Trophoblast cell (in vitro differentiated cells and primary cell): ENCODE measurements at places on chromosomes 16 and 17.
A peak's percentile ranks its signal among the peaks of the same experiment; 100 is the strongest.

DNA sequence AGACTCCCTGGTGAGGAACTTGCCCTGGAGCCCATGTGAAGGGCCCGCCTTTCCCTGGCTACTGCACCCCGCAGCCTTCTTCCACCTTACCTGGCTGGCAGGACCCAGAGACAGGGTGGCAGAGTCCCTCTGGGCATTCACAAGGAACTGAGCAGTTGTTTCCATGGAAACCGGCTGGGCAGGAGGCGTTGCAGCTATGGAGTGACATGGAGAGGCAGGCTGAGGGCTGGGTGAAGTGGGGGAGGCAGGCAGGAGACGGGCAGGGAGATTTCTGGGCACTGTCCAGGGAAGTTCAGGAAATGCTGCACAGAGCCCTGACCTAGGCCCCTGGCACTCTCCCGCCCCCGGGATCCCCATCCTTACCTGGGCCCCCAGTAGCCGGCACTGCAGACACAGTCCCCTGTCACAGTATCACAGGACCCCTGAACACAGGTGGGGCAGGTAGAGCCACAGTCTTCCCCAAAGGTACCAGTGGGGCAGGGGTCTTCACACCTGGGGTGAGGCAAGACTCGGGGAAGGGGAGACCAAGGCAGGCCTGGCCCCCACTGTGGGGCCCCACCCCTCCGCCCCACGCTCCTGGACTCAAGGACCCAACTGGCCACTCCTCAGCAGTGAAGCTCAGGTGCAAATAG lies 5.9 kb downstream of the SCARF1 start:
- H3K36me3 ChIP-seq: no peaks in the 10 kb centered on the region
- H3K4me3 ChIP-seq: no peak overlapping the region
- H3K4me1 ChIP-seq: peaks cover 29% of the 10 kb centered on the region

- no peak overlapping the region for H3K27ac ChIP-seq
- H3K4me1 ChIP-seq: peaks cover 6% of the 10 kb centered on the region
- no peak overlapping the region for H3K4me3 ChIP-seq
- H3K36me3 ChIP-seq: no peaks in the 10 kb centered on the region
Measured at GRCh38 chr17:73949903-73950592, 253.4 kb upstream of the RPL38 start.

- H3K4me1 ChIP-seq: no peaks in the 10 kb centered on the region
- no peaks in the 10 kb centered on the region for H3K36me3 ChIP-seq
- no peak for DNase-seq
Measured at GRCh38 chr17:48012151-48012520, 25.5 kb downstream of the COPZ2 start.

DNA sequence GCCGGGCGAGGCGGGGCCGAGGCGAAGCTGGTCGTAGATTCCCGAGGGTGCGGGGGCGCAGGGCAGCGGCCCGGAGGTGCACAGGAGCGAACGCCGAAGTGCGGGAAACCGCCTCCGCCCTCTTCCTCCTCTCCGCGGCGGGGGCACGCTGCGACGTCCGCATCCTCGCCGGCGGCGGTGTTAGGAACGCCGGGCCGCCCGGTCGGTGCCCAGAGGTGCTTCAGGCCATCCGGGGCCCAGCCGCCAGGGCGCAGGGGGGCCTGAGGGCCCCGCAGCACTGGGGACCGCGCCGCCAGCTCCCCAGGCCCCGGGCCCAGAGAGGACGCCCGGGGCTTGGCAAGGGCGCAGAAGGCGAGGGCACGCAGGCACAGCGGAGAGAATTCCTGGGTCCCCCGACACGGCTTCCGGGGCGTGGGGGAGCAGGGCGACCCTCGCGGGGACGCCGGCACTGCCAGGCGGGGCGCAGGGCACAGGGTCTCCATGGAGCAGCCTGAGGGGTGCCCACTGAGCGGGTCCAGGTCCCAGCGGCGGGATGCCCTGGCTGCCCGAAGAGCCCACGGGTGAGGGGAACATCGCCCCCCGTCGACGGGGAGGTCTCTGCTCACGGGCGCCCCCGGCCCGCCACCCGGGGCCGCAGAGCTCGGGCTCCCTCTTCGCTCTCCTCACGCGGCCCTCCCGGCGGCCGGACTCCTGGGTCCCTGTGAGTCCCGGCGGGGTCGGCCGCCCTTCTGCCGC lies 576 bp downstream of the EPOP start:
- no peak overlapping the region for H3K27ac ChIP-seq
- H3K4me3 ChIP-seq: peak overlapping the region; percentile 50
- DNase-seq: peak; percentile 20
- peaks cover 13% of the 10 kb centered on the region for H3K4me1 ChIP-seq
- no peaks in the 10 kb centered on the region for H3K36me3 ChIP-seq

- DNase-seq: no peak
- no peak overlapping the region for H3K27ac ChIP-seq
- no peaks in the 10 kb centered on the region for H3K36me3 ChIP-seq
- peaks cover 2% of the 10 kb centered on the region for H3K4me1 ChIP-seq
- no peak overlapping the region for H3K4me3 ChIP-seq
Measured at GRCh38 chr17:8868529-8868951, 1.1 kb upstream of the PIK3R6 start.

- no peak for DNase-seq
- H3K4me1 ChIP-seq: no peaks in the 10 kb centered on the region
- no peaks in the 10 kb centered on the region for H3K27me3 ChIP-seq
- H3K4me3 ChIP-seq: no peak overlapping the region
- H3K27ac ChIP-seq: no peak overlapping the region
Measured at GRCh38 chr16:59164461-59164860, 430.3 kb upstream of the GOT2 start.

- no peak for DNase-seq
- peaks cover 6% of the 10 kb centered on the region for H3K4me1 ChIP-seq
- peaks cover 28% of the 10 kb centered on the region for H3K36me3 ChIP-seq
- no peaks in the 10 kb centered on the region for H3K27me3 ChIP-seq
Measured at GRCh38 chr16:28846933-28847273, 755 bp upstream of the TUFM start.

GRCh38 chr16:55116165-55116920 lies 185.7 kb downstream of the IRX5 start:
- H3K4me1 ChIP-seq: no peaks in the 10 kb centered on the region
- no peaks in the 10 kb centered on the region for H3K36me3 ChIP-seq
- H3K27ac ChIP-seq: no peak overlapping the region
- H3K27me3 ChIP-seq: no peaks in the 10 kb centered on the region

GRCh38 chr16:8914098-8914497 lies 31.9 kb downstream of the LITAFD start:
- H3K27me3 ChIP-seq: no peaks in the 10 kb centered on the region
- no peak for DNase-seq

DNA sequence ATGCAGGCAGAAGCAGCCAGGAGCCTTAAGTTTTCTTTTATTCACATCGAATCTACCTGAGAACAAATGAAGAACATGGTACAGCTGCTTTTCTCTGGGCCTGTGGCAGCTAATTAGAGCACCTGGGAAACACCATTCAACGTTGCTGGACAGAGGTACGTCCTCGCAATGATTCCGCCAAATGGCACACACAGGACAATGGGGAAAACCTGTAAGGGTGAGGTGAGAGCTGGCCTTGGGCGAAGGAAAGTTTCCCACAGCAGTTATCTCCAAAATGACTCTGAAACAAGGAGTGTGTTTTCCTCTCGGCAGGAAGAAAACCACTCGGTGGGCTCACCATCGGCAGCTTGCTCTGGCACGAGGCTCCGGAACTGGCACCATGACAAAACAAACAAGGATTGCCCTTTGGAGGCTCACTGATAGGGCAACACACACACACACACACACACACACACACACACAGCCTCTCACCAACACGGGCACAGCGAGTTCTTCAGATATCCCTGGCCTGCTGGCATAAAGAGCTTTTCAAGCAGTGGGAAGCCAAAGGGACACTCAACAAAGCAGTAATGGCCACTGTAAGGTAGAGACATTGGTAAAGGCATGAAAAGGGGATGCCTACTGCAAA lies 73.7 kb downstream of the ZFHX3 start:
- no peak for DNase-seq
- no peaks in the 10 kb centered on the region for H3K36me3 ChIP-seq
- H3K4me1 ChIP-seq: peaks cover 14% of the 10 kb centered on the region
- no peak overlapping the region for H3K27ac ChIP-seq

DNA sequence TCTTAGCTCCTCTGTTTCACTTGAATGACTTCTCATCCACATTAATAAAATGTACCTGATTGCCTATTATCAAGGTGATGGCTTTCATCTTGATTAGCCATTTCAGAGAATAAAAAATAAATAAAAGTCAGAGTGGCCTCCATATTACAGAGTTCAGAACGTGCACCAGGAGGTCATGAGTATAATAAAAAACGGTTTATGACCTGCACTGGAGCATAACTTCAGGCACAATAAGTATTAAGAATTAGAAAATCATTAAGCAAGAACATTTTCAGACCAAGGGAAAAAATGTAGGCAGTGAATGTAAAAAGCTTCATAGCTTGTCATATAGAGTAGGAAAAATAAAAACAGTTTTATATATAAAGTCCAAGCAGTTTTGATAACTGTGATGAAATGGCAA lies 11.4 kb downstream of the METTL9 start:
- no peaks in the 10 kb centered on the region for H3K36me3 ChIP-seq
- no peak overlapping the region for H3K4me3 ChIP-seq
- no peak overlapping the region for H3K27ac ChIP-seq
- DNase-seq: no peak
- H3K27me3 ChIP-seq: no peaks in the 10 kb centered on the region

DNA sequence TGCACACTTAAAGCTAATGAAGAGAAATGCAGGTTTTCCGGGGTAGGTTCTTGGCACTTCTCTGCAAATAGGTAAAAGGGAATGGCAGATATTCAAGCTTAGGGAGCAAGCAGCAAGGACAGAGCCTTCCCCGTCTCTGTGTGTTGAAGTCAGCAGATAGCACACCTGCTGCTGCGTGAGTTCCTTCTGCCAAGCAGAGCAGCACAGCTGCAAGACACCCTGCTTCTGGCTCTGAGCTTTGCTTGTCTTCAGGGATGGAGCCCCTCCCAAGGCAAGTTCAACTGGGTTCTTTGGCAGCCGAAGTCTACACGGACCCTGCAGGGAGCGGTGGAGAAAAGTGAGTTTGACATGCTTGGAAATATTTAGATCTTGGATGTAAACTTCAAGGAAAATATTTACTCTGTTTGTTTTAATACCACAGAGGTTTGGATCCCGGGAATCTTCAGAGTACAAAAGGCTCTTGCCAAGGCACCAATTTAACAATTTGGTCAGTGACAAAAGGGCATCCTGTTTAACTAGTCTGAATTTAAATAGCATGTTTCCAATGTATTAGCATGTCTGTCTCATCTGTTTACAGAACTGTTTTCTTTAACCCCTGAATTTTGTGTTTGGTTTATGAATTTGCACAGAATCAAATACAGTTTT lies 113.4 kb upstream of the KCNJ16 start:
- H3K36me3 ChIP-seq: no peaks in the 10 kb centered on the region
- DNase-seq: no peak
- no peak overlapping the region for H3K27ac ChIP-seq
- H3K27me3 ChIP-seq: no peaks in the 10 kb centered on the region

DNA sequence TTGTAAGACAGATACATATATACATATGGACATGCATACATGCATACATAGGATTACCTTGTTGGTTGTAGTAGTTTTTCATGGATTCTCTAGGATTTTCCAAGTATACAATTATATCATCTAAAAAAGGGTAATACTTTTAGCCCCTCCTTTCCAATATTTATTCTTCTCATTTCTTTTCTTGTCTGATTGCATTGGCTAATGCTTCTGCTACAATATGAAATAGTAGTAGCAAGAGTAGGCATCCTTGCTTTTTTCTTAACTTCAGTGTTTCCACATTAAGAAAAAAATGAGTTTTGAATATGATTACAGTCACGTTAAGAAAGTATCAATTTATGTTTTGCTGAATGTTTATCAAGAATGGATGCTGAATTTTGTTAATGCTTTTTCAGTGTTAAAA lies 58.0 kb downstream of the RBFOX3 start:
- H3K27me3 ChIP-seq: no peaks in the 10 kb centered on the region
- no peak for DNase-seq
- no peak overlapping the region for H3K27ac ChIP-seq
- no peak overlapping the region for H3K4me3 ChIP-seq
- H3K36me3 ChIP-seq: no peaks in the 10 kb centered on the region

GRCh38 chr16:8852534-8852933 lies 16.3 kb downstream of the CARHSP1 start:
- no peaks in the 10 kb centered on the region for H3K4me1 ChIP-seq
- H3K27ac ChIP-seq: no peak overlapping the region
- DNase-seq: no peak
- no peak overlapping the region for H3K4me3 ChIP-seq
